Stimulated activated CD8-positive, alpha-beta memory T cell treated with anti-CD3 and anti-CD28 coated beads, Interleukin-2, amount 100 ng/mL, for 1 hour (primary cell): ENCODE measurements at places on chromosomes 3 and 15.

- DNase-seq: no peak
These were observed 14.7 kb downstream of the EDEM1 start for GRCh38 chr3:5202222-5202621.

- peak; percentile 34 for DNase-seq
These were observed 7.7 kb downstream of the BCL6 start for GRCh38 chr3:187737368-187738070.

DNA sequence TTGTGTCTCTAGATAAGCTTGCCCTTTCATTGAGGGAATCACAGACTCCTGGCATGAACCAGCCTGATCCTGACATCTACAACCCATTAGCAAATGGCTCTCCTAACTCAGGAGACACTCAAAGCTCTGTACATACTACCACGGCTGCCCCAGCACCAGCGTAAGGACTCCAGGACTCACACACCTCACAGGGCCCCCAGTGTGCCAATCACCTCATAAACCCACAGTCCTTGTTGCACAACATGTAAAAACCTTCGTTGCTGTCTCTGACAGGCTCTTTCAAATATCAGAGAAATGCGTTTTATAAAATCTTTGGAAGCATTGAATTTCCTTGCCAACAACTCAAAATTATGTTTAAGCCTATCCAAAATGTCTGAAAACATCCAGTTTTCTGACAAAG lies 7.3 kb downstream of the FYCO1 start:
- no peak for DNase-seq

DNA sequence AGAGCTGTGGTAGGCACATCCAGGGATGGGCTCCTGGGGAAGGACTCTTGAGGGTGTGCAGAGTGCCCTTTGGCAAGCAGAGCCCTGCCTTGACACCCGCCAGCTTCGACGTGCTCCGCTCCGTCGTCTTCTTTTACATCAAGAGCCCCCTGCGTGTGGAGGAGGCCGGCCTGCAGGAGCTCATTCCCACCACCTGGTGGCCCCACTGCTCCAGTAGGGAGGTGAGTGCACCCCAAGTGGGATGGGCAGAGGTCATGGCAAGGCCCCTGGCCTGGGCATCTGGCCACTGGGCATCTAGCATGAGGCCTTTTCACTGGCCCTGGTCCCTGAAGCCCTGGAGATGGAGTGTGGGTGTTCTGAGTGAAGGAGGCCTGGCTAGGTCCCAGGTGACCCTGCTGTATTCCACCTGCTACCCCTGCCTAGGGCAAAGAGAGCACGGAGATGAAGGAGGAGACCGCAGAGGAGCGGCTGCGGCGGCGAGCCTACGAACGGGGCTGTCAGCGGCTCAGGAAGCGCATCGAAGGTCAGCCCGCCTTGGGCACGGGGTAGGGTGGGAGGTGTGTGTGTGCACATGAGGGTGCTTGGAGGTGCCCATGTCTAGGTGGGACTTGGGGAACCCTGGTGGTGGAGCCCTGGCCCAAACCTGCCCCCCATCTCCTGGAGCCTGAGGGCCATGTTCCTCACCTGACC lies 12.2 kb downstream of the RNF123 start:
- no peak for DNase-seq

- no peak for DNase-seq
These were observed 82.2 kb downstream of the ABI3BP start for GRCh38 chr3:100910986-100911385.

- no peak for DNase-seq
These were observed 24.6 kb upstream of the IL20RB start for GRCh38 chr3:136932978-136933772.

- DNase-seq: no peak
These were observed 62.1 kb downstream of the SLC49A4 start for GRCh38 chr3:122857019-122857418.

GRCh38 chr15:52642386-52643361 lies 36.5 kb downstream of the ATOSA start:
- no peak for DNase-seq

DNA sequence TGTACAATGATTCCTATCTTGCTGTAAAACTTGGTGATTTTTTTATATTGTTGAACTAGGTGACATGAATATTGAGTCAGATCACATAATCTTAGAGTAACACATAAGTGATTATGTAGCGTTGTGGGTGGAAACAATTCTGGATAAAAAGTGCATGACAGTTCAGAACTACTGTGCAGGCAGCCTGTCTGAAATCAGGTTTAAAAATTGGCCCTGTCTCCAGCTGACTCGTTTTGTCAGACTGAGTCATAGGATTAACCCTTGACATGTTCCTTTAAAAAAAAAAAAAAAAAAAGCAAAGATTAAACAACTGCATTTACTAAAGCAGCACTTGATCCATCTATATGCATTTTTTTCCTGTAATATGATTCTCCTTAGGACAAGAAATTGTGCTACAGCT lies 160.0 kb upstream of the CGNL1 start:
- DNase-seq: no peak

- DNase-seq: no peak
These were observed 7.9 kb upstream of the TSEN2 start for GRCh38 chr3:12476238-12476897.

- DNase-seq: no peak
These were observed 29.5 kb downstream of the SYNM start for GRCh38 chr15:99134317-99134821.

DNA sequence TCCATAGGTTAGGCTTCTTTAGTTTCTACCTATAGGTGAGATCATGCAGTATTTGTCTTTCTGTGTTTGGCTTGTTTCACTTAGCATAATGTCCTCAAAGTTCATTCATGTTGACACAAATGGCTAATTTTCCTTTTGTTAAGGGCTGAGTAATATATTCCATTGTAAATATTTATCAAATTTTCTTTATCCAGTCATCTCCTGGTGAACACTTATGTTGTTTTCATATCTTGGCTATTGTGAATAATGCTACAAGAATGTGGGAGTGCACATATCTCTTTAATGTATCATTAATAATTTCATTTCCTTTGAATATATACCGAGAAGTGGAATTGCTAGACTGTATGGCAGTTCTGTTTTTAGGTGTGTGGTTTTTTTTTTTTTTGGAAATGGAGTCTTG lies 250.9 kb upstream of the SEMA6D start:
- no peak for DNase-seq

GRCh38 chr15:82850731-82851130 lies 41.3 kb downstream of the WHAMM start:
- no peak for DNase-seq
